Brain microvascular endothelial cell (primary cell): ENCODE measurements at places on chromosomes 3 and 15.

- no peak for DNase-seq
Observed at GRCh38 chr3:118536764-118537163, 497.9 kb downstream of the IGSF11 start.

GRCh38 chr3:186746008-186746407, 28.8 kb downstream of the KNG1 start:
- DNase-seq = peak; percentile 64

DNA sequence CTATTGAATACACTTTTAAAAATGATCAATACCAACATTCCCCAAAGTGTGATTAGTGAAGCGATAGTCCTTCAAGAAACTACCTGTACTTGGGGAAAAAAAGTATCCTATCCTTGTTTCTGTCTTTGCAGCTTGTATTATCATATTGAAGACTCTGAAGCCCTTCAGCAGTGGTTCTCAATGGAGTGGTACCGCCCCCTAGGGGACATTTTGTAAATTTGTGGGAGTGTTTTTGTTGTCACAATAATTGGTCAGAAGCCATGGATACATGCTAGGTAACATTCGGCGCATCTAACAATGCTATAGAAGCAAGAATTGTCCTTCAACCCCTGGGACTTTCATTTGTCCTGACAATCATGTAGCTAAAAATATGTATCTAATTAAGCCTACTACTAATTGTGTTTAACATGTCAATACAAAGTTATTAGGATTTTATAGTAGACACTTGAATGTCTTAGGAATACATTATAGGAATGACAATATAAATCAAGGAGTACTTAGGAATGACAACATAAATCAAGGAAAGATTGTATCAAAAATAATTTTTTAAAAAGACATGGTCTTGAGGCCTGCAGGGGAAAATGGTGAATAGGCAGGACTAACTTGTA, 53.7 kb downstream of the NMD3 start:
- peak; percentile 65 for DNase-seq

GRCh38 chr3:183295211-183295610, 42.2 kb downstream of the B3GNT5 start:
- DNase-seq = peak; percentile 85

- no peak for DNase-seq
Observed at GRCh38 chr3:11755276-11755675, 91.4 kb downstream of the TAMM41 start.

- DNase-seq = no peak
Observed at GRCh38 chr15:72958634-72959033, 93.6 kb upstream of the NEO1 start.

DNA sequence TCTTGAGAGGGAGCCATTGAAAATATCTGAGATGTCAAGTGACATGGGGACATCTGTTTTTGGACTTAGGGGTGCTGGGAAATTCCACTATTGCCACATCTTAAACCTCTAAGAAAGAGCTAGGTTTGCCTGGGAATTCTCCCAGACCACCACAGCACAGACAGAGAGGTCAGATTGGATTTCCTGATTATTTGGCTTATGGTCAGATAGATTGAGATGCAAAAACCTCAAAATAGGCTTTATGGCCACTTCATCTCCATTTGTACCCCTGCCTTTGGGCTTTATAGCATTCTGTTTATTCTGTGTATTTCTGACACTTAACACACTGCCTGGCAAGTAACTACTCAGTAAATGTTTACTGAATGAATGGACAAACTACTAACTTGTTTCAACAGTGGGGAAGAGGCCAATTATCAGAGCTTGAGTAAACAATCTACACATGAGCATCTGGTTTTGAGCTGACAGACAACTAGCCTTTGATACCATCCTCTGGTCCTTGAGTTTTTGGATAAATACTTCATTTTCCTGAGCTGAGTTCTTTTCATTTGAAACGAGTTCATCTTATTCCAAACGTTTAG, 81.8 kb downstream of the TP63 start:
- DNase-seq = no peak

- DNase-seq = no peak
Observed at GRCh38 chr3:72035606-72036005, 250.7 kb upstream of the PROK2 start.

DNA sequence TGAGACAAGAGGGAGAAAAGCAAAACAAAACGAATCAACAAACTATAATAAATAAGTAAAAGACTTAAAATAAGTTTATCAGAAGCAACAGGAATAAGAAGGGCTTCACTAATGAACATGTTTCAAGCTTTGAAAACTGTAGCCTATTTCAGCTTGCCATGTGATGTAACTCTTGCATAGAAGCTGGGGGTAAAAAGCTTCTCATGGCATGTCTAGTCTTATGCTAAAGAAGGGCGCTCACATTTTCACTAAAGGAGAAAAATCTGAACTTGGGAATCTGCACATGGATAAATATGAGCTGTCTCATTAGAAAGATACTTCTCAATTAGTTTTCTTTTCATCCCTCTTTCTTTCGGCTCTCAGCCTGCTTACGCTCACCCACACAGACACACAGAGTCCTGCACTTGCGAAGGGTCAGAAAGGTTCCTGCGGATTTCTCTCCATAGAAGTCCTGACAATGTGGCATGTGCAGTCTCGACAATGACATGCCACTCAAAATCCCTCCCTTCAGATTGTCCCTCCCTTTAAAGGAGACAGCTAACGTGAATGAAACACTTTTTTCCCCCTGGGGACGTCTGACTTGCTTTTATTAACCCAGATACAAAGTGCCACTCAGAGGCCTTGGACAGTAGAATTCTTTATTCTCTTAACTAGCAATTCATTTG, 568.9 kb upstream of the NR2F2 start:
- no peak for DNase-seq

- no peak for DNase-seq
Observed at GRCh38 chr15:93566762-93567161, 477.8 kb upstream of the RGMA start.

DNA sequence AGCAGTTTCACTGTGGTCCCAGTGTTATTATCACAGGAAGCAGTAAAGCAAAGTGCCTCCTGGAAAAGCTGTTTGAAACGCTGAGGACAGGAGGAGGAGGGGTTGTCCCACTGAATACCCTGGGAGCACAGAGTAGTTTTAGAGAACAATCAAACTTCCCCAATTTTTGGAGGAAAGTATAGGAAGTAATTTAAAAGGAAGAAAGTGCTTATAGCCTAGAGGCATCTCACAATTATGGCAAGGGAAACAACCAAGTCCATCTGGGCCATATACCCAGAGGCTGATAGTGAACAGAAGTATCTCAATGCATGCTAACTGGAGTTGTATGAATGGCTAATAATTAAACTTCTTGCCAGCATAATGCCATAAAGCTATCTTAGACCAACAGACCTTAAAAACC, 137.2 kb upstream of the EPHA6 start:
- DNase-seq = no peak

DNA sequence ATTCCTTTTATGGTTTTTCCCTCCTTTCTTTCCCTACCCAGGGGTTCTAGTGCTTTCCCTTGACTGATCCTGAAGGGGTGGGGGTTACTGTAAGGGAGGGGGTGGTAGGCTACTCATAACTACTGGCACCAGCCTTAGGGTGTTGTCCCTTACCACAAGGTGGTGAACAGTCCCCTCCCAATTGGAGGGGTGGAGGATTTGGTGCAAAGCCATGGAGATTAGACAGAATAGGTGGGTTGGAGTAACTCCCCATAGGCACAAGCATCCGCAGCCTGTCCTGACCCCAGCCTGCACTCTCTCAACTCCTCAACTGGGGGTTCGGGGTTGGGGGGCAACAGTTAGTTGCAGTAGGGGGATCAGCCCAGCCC, 2.6 kb upstream of the HYAL2 start:
- DNase-seq = no peak

- DNase-seq = no peak
Observed at GRCh38 chr3:99163314-99163713, 261.8 kb upstream of the DCBLD2 start.

GRCh38 chr3:141440942-141441341, 45.9 kb upstream of the RASA2 start:
- no peak for DNase-seq

GRCh38 chr3:143145906-143146305, 26.3 kb downstream of the CHST2 start:
- DNase-seq = no peak

- DNase-seq = no peak
Observed at GRCh38 chr3:82883072-82883471, 1121.6 kb upstream of the GBE1 start.

- DNase-seq = no peak
Observed at GRCh38 chr3:129382366-129382765, 46.1 kb downstream of the EFCAB12 start.

- no peak for DNase-seq
Observed at GRCh38 chr15:63888146-63888545, 54.4 kb upstream of the HERC1 start.

DNA sequence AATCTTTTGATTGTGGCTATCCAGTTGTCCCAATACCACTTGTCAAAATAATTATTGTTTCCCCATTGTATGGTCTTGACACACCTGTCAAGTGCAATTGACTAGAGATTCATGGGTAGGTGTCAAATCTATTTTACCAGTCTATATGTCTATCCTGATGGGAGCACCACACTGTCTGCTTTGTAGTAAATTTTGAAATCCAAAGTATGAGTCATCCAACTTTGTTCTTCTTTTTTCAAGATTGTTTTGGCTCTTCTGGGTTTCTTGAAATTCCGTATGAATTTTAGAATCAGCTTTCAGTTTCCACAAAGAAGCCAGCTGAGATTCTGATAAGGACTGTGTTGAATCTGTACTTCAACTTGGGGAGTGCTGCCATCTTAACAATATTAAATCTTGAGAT, 71.9 kb downstream of the CSNK1G1 start:
- DNase-seq = peak; percentile 24

- no peak for DNase-seq
Observed at GRCh38 chr3:27826448-27826847, 104.3 kb upstream of the EOMES start.
